ENCODE measurements at places on chromosomes 3 and 15.

- no peak for DNase-seq
Measured at GRCh38 chr3:128585974-128586373, 64.6 kb downstream of the RPN1 start.

GRCh38 chr15:96924570-96924969, 594.1 kb downstream of the NR2F2 start:
- DNase-seq = no peak

GRCh38 chr3:118688396-118688884, 346.2 kb downstream of the IGSF11 start:
- no peak for DNase-seq

DNA sequence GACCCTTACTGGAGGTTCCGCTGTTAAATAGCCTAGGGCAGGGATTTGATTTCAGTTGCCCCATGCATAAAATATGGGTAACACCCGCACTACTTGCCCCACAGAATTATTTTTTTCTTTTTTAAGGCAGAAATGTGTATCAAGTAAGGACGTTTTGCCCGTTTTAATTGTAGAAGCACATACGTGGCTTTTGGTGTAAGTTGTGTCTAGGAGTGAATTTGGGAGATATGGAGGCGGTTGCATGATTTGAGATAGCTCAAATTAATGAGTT, 636 bp upstream of the LRRC58 start:
- DNase-seq = no peak

DNA sequence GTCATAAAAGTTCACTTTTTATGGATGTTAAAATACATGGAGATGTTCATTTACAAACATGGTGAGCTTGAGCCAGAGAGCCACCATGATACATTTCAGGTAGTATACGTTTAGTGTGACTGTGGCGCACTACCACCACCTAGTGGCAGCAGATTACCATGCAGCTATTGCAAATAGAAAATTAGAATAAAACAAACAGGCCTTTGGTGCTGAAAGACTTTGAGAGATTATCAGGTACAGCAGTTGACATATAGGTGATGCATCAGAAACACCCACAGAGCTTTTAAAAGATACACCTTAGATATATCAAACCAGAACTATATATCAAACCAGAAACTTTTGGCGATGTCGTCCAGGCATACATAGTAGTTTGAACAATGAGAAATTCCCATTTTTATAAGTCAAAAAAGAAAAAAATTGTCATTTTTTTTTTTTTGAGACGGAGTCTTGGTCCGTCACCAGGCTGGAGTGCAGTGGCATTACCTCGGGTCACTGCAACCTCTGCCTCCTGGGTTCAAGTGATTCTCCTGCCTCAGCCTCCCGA, 42.0 kb upstream of the ICE2 start:
- DNase-seq = peak; percentile 60

DNA sequence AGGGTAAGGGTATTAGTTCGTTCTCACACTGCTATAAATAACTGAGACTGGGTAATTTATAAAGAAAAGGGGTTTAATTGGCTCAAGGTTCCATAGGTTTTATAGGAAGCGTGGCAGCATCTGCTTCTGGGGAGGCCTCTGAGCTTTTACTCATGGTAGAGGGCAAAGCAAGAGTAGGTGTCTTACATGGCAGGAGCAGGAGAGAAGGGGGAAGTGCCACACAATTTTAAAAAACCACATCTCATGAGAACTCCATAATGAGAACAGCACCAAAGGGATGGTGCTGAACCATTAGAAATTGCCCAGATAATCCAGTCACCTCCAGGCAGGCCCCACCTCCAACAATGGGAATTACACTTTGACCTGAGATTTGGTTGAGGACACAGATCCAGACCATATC, 12.2 kb downstream of the RNF111 start:
- no peak for DNase-seq

GRCh38 chr3:162538906-162539305, 1042.3 kb downstream of the OTOL1 start:
- DNase-seq = no peak

- no peak for DNase-seq
Measured at GRCh38 chr15:57741089-57741488, 34.6 kb downstream of the POLR2M start.

DNA sequence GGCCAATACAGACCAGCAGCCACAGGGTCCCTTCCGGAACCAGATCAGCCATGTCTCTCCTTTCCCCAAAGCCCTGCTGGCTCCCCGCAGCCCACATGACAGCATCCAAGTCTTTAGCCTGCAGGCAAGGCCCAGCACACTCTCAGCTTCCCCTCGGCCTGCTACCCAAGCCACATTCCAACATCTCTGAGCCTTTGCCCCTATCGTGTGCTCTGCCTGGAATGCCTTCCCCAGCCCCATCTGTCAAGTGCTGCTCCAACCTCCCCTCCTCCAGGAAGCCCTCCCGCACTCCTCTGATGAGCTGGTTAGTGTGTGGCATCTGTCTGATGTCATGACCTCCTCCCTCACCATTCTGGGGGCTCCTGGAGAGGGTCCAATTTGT, 8.5 kb downstream of the PLXND1 start:
- DNase-seq = peak; percentile 65

GRCh38 chr15:25766417-25766816, 96.7 kb downstream of the ATP10A start:
- DNase-seq = no peak

DNA sequence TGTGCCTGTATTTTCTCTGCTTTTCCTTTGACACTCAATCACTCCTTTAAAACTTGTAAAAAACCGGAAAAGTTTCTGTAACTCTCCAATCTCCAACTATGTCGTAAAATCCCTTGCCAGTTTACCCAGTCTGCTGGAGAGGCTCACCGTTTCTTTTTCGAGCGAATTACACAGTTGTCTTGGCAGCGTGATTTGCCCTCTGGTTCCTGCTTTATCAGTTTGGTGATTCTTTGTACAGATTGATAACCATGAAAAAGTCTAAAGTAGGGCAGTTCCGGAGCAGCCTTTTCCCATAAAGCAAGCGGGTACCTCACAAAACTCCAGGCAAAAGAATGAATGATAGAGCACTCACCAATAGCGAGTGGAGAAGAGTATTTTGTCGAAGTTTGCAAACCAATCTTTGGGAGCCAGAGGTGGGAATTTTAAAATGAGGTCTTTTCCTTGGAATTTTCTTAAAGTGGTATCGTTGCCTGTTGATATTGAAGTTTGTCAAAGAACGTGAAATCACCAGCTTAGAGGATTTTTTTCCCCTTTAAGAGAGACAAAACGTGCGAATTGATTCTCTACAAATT, at the start of gene TTC23:
TTC23 (minus strand) TSS at position 312 of the 572 bp plus-strand sequence. CDS start 20,869 bp downstream, outside the sequence.
- peak; percentile 95 for DNase-seq

DNA sequence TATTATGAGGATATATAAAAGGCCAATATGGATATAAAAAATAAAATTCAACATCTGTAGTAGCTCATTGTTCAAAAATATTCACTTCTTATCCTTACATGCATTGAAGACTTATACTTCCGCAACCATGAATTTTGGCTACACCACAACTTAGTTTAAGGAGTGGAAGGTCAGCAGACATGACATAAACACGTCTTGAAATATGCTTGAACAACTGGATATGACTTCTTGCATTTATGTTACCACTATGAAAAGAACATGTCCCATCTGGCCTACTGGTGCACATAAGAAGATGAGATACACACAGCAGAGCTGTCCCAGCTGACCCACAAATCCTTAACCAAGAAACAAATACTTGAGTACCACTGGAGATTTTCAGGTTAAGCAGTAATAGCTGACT, 52.1 kb downstream of the MYO9A start:
- DNase-seq = no peak

Measured in RPMI7951 (cell line).